T47D (cell line): ENCODE measurements at places on chromosomes 11 and 22.

DNA sequence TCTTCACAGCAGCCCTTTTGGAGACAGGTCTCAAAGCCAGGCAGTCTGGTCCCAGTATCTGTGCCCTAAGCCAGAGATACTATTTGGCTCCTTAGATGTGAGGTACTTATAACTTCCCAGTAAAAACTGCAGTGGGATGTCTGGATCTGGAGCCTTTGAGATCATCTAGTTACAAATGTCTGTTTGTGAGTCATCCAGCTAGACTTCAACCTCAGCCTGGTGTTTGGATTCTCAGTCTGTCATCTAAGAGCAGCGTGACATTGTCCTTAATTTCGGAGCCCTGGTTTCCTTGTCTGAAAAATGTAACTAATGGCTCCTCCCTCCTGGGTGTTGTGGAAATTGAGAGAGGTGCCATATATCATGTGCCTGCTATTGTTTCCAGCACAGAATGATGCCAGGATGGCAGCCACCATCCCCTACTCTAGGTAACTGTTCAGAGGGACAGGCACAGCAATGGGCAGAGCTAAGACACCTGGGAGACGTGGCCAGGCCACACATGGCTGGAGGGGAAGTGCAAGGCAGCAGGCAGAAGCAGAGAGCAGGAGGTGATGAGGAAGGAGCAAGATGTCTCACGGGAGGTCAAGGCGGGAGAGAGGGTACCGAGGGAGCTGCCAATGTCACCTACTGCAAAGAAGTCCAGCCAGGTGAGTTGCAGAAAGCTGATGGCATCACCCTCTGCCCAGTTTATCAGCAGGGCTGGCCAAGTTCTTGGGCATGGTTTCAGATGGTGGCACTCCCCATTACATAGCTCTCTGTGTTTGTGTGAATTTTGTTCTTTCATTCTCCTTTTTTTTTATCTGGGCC lies 20.6 kb upstream of the ST3GAL4 start:
- DNase-seq: no peak

GRCh38 chr11:86617502-86617901 lies 54.9 kb downstream of the ME3 start:
- DNase-seq: no peak

DNA sequence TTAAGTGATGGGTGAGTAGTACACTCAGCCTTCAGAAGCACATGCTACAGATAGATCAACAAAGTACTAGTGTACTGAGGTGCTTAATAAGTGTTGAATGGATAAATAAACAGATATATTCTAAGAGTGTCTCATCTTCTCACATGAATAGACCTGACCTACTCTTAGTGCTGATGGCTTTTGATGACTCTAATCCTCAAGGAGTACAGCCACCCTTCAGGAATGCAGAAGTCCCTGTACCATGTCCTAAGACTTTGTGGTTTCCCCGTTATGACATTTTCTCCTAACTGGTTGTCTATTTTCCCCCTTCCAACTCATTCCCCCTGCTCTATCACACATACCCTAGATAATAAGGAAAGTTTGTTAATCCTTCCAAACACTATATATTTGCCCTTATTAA lies 61.6 kb downstream of the C11orf65 start:
- DNase-seq: no peak

GRCh38 chr11:15841931-15842740 lies 514.2 kb downstream of the SOX6 start:
- DNase-seq: no peak

DNA sequence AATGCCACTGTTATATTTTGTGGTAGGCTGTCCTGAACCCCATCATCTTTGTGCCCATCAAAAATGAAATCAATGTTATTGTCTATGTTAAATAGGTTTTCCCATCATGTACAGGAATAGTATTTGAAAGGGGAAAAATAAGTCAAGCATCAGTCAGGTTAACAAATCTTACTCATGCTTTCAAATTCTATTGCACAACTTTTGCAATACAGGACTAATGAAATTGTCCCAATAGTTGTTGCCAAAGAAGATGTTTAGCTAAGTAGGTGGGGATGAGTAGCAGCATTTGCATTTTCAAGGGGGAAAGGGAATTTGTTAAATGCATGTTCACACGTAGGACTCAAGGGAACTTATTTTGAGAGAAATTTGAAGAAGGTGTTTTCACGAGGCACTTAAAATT lies 962.1 kb downstream of the JRKL start:
- no peak for DNase-seq

DNA sequence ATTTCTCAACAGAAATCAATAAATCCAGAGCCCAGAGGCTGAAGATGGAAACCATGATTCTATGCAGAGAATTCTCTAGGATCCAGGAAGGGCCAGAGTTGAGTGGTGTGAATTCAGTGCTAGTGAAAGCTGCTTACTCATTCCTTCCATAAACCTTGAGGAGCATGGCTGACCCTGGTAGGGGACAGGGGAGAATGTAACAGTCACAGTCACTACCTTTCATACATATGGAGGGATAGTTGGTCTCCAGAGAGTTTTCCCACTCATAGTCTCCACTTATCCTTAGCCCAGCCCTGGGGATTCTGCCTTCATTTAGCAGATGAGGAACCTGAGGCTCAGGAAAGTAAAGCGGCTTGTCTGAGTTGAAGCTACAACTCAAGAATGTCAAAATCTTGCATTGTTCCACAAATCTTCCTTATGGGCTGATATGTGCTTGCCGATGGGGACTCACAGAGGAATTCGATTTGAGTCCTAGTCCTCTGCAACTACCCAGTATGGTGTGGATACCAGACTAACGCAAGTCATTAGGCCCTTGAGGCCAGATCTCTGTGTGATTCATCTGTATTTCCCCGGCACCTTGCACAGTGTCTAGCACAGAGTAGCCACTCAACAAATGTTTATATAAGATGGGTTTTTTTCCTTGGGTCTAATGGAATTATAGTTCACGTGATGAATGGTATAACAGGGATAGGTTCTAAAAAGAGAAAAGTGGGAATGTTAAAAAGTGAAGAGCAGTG lies 3.7 kb upstream of the ANAPC15 start:
- DNase-seq: no peak

DNA sequence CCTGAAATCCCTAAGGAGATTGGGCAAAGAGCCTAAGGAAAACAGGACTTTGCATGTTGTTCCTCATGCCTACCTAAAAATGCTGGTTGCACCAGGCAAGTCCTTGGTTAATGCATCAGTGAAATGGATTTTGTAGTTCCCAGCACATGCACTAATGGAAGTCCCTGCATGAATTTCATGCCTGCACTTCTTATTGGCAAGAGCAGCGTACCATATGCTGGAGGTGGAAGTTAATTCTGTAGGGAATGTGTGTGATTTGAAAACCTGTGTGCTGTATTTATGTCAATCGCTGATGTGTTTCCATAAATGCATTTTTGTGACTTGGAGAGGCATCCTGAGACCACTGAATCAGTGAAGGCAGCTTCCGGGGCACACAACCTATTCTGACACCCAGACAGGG lies 140.3 kb upstream of the MTNR1B start:
- DNase-seq: no peak

DNA sequence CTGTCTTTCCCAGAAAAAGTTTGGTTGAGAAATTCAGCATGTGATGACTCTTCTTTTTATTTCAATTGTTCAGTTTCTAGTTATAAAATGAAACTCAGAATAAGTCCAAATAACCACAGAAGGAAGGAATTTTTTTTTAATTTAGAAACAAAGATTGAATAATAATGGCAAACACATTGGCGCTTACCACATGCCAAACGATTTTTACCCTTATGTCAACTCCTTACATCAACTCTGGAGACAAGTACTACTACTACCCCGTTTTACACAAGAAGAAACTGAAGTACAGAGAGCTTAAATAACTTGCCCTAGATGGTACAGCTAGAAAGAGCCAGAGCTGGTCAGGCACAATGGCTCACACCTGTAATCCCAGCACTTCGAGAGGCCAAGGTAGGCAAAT lies 52.4 kb downstream of the AHNAK start:
- DNase-seq: no peak
